NCI-H1694 treated with DMSO at 0.1 percent for 48 hours (cell line): ENCODE measurements at places on chromosomes 4 and X.

DNA sequence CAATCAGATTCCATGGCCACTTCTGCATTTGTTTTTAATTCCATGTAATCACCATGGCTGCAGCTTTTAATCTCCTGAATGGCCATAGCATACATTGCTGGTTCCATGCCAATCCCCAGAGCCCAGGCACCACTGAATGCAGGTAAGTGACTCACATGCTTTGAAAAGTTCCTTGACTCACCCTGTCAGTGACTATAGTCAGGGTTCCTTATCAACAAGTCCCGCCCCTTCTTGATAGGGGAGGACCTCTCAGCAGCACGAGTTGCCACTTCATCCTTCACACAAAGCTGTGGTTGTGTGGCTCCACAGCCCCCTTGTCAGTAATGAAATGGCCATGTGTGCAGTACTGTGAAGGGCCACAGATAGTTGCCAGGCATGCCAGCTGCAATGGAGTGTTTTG, 516.6 kb downstream of the PPARGC1A start:
- DNase-seq: no peak

DNA sequence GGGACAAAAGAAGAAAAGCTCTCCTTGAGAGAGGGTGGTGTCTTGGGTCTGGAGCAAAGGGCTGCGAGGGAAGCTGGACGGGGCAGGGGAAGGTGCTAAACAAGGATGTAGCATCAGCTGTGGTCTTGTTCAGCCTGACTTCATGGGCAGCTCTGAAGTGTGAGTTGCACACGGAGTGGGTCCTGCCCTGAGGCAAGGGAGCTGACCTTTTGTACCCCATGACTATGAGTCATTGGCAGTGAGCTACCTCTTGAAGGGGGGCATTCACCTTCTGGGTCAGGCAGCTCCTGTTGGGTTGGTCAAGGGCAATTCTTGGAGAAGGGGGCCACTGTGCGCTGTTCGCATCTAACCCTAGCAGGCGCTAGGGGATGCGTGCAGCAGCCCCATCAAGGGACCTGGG, 151.8 kb downstream of the SMIM20 start:
- no peak for DNase-seq

GRCh38 chr4:167452922-167453430, 218.7 kb upstream of the SPOCK3 start:
- no peak for DNase-seq

- no peak for DNase-seq
Measured at GRCh38 chr4:21544415-21544814, 404.2 kb downstream of the KCNIP4 start.

- no peak for DNase-seq
Measured at GRCh38 chr4:72366601-72367000, 202.4 kb downstream of the ADAMTS3 start.

- no peak for DNase-seq
Measured at GRCh38 chr4:177092807-177093206, 216.9 kb upstream of the NEIL3 start.

GRCh38 chr4:1216869-1217294, 32.0 kb downstream of the CTBP1 start:
- DNase-seq: no peak

- DNase-seq: no peak
Measured at GRCh38 chr4:95515589-95515988, 33.2 kb downstream of the UNC5C start.

DNA sequence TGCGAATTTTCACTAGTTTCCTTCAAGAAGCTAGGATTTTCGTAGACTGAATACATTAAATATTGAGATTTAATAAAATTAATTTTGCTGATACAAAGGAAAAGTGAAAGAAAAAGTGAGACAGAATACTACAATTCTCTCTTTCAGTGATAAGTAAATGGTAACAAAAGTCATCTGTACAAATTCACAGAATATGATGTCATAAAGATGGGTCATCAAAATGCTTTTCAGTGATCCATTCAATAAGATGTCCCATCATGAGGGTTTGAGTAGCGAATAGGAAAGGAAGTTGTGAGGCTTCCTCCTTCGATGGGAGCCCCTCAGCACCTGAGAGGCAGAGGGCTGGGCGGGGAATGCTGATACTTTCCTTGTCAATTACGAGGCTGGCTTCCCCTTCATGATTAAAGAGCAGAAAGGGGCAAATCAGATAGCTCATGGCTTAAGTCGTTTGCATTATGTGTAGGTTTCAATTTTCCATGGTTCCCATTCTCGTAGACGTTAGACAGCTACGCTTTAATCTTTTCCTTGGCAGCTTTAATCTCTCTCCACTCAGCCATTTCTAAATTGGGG, 108.8 kb upstream of the SORBS2 start:
- no peak for DNase-seq

DNA sequence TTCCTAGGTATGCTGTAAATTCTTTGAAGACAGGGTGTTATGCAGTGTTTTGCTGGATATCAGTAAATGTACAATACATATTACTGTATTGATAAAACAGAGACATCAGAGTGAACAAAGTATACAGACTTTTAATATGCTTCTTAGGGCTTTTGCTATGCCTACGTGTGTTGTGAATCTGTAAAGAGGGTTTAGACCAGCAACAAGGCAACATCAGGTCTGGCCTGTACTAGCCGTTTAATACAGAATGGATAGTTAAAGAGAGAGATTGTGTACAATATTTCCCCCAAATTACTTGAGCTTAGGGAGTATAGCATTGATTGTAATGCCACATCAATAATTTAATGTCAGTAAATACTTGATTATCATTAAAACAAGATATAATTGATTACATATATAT, 75.2 kb downstream of the PAQR3 start:
- no peak for DNase-seq

DNA sequence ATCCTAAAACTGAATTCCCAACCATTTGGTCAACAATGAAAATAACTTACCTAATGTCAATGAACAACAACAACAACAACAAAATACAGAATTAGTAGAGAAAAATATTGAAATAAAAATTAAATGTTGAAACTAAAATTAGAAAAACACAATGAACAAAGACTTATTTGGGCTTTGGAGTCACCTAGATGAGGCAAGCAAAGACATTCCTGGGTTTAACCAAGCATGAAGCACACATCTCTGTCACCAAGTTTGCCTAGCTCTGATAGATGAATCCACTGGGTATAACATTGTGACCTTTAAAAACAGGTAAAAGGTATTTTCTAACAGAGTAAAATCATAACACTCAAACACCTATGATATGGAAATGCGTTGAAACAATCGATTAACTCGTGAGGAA, 13.2 kb upstream of the SYTL5 start:
- DNase-seq: no peak
